Left lobe of liver (tissue), 2 donors: ENCODE measurements at places on chromosomes 6 and 20. TPM values are rescaled to one million over a fixed set of nuclear protein-coding genes. Genes with fewer than 3 reads are reported as not detected.

- DNase-seq, result no peak
These were observed 87.5 kb downstream of the TRERF1 start for GRCh38 chr6:42363926-42364849.

GRCh38 chr20:36847009-36847709 is 28.8 kb upstream of the TLDC2 start:
- DNase-seq, result no peak

DNA sequence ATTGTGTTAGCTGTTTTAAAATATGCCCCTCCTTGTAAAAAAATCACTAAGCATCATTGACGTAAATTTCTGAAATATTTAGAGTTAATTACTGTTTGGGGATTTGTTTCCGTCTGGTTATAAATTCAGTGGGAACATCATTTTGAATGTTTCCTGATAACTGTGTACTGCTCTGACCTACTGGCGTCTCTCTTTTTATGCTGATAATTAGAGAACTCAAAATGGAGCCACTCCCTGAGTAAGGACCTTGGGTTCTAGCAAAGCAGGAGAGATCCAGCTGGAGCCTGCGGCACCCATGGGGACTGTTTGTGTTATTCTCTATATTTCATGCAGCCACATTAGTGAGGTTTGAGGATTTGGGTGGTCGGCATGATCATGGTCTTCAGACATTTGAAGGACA is 124.9 kb downstream of the SOBP start:
- DNase-seq, result no peak

DNA sequence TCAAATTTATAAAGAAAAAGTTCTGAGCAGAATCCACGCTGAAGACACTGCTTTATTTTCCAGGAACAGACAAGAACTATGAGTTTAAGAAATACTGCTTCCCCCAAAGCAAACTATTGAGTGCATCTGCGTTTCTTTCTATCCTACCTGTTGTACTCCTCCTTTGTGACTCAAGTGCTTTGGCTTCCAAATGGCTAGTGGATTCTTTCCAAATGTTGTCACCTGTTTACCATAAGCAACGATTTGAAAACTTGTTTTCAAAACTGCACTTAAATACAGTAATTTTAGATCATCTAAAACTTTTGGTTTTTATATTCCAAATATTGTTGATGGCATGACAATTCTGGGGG is 9.5 kb downstream of the PXDC1 start:
- DNase-seq, result no peak

DNA sequence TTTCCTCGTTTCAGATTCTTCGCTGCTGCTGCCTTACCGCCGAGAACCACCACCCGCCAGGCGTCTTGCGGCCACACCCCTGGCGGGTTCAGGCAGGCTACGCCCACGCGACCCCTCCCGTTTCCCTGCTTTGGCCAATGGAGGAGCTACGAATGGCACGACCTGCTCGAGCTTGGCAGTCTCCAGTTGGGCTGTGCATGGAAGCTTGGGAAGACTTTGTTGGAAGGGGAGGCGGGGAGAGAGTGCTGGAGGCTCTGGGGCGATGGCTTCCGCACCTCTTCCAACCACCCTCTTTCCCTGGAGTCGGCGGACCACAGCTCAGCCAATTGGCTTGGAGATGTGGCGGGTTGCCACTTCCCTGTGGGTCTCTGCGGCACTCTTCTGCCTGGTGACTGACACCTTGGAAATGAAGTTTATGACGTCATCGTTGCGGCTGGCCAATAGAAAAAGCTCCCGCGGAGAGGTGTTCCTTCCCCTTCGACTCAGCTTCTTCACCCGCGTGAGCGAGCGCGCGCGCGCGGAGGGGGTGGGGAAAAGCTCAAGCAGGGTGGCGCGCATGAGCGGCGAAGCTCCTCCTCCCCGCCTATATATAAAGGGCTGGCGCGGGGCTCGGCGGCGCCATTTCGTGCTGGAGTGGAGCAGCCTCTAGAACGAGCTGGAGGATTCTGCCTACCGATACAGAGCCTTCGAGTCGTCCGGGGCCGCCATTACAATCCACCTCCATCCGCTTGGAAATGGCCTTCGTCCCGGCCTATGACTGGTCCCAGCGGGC is 3.4 kb downstream of the BRD2 start:
- peak; percentile 100 for DNase-seq

ITPR3 gene
- total RNA-seq, result 1.3 TPM

- DNase-seq, result no peak
These were observed 43.0 kb upstream of the HIVEP1 start for GRCh38 chr6:11969092-11969491.

GRCh38 chr6:14384175-14384949 is 266.8 kb downstream of the CD83 start:
- no peak for DNase-seq

LTB gene
- 1.7 TPM for total RNA-seq

GRCh38 chr6:95503568-95503967 is 73.8 kb upstream of the MANEA start:
- no peak for DNase-seq

GRCh38 chr6:41654151-41654697 is 16.0 kb downstream of the MDFI start:
- no peak for DNase-seq

MRPL18 gene
- 28.8 TPM for total RNA-seq

GRCh38 chr6:150352321-150353296 is 16.2 kb upstream of the IYD start:
- no peak for DNase-seq

MYMX gene
- total RNA-seq, result not detected

DNA sequence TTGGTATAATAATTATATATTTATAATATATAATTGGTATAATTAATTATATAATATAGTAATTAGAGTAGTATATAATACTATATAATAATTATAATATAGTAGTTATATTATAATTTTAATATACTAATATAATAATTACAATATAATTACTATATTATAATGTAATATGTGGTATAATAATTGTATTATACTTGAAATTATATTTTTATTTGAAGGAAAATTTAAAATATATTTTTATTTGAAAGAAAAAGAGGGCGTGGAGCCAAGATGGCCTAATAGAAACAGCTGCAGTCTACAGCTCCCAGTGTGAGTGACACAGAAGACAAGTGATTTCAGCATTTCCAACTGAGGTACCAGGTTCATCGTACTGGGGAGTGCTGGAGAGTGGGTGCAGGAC is 365.9 kb downstream of the MMUT start:
- no peak for DNase-seq

- DNase-seq, result no peak
These were observed 15.0 kb downstream of the FOXA2 start for GRCh38 chr20:22569353-22569752.

DNA sequence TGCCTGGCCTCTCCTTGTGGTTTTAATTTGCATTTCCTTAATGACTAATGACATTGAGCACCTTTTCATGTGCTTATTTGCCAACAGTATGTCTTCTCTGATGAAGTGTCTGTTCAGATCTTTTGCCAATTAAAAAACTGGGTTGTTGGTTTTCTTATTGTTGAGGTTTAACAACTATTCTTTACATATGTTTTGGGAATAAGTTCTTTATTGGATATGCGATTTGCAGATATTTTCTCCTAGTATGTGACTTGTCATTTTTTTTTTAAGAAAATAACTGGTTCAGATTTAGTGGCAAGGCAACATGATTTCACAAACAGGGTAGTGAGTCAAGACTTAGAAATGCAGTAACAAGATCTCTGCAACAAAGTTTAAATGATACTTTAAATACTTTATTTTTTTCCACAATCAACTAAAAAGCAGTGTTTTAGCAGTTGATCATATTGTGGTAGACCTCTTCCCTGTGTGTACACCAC is 67.8 kb downstream of the TIAM2 start:
- no peak for DNase-seq

DNA sequence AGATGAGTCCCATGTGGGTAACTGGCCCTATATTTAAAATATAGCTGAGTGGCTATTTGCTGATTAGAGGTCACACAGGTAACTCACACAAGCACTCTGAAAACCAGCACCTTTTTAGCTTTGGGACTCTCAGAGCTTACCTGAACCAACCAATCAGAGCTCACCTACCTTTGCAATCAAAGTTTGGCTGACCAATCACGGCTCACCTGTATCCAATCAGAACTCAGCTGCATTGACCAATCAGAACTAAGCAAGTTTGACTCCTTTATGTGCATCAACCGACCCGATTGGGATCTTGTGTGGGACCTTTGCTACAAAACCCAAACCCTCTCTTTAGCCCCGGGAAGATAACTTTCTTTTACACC is 106.8 kb upstream of the NXT1 start:
- no peak for DNase-seq

DNA sequence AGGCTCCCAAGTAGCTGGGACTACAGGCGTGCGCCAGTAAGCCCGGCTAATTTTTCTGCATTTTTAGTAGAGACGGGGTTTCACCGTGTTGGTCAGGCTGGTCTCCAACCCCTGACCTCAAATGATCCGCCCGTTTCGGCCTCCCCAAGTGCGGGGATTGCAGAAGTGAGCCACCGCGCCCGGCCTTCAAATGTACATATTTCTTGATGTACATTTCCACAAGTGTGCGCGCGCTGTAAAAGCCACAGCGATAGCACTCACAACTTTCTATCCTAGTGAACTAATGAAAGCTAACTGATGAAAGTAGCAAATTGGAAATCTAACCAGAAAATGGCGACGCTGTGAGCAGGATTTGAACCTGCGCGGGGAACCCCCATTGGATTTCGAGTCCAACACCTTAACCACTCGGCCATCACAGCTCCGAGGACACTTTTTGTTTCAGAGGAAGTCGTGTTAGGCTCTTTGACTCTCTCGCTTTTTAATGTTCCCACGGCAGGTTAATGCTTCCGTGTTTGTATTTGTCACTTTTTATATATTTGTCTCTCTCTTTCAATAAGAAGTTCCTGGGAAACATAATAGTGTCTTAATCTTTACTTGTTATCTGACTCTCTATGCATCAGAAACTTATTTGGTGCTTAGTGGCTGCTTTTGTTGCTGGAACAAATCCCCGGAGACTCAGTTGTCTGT is 199.4 kb upstream of the ZNF184 start:
- no peak for DNase-seq

DNA sequence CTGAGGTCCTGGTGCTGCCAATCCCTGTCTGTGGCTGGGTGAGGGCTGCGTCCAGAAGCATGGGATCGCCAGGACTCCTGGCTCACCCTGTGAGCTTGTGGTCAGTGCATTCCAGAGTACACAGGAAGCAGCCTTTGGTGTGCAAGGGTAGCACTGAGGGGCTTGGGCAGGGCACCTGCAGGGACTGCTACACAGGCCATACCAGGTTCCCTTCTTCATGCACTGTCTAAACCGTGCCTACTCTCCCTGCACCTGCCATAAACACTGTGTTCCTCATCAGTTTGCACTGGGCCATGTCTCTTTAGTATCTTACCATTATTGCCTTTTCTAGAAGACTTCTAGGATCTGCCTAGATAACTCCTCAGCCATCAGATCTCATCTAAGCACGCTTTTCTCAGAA is 72.8 kb upstream of the NKX2-2 start:
- no peak for DNase-seq

- no peak for DNase-seq
These were observed 183.5 kb downstream of the DST start for GRCh38 chr6:56459030-56459805.

- no peak for DNase-seq
These were observed 869 bp downstream of the COL21A1 start for GRCh38 chr6:56246541-56246880.

DNA sequence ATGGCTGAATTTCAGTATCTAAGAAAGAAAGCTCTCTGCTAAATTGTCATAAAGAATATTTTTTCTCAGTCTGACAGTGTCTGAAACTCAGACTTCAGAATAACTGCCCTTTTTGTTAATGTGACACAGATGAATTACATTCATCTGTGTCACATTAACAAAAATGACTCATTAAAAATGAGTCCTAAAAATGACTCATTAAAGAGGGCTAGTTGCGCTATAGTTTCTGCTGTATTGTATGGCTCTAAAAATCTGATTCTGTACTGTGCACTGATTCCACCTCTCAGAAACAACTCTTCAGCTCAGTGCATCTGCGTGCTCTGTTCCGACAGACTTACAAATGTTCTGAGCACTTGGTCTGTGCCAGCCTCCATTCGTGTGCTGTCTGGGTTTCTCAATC is 15.0 kb downstream of the RNF114 start:
- DNase-seq, result no peak

DNA sequence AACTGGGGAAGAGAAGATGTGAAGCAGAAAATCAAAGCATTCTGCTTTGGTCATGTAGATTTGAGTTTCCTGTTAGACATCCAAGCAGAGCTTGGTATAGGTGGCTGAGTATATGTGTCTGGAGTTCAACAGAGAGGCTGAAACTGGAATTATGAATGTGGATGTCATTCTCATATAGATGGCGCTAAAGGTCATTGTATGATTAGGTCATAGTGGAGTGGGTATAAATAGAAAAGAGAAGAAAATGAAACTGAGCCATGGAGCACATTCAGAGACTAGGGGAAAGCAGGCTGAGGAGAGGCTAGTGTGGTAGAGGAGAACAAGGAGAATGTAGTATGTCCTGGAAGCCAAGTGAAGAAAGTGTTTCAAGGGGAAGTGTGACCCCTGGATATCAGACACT is 295.6 kb upstream of the PLN start:
- no peak for DNase-seq

DNA sequence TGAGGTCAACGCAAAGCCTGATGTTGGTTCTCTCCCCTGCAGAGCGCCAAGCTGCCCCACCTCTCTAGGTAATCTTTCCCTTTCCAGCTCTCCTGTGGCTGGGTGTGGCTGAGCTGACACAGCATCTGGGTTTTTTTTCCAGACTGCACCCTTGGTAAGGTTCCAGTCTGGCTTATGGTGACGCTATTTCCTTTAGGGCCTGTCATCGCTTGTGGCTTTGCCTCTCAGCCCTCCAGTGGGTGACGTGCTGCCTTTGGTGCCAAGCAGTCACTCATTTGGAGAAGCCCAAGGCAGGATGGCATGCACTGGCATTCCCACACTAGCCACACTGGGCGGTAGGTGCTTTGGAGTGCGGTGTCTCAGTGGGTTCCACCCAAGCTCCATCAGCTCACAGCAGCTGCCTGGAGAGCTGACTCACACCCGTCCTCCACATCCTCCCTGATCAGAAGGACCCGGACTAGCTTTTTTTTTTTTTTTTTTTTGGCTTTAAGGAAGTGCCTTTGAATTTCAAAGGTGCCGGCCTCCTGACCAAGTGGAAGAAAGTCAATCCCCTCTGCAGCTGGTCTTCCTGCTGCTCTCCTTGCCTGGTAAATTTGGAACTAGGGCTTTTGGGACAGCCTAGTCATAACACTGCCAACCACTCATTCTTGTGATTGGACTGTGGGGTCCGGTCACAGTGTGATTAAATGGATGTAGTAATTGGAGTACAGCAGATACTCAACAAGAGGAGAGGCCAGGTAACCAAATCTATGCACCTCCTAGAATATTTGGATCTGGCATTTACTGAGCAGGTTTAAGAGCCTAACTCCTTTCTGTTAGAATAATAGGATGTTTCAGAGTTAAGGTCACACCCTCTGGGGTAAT is 153.6 kb downstream of the CD83 start:
- DNase-seq, result no peak

DNA sequence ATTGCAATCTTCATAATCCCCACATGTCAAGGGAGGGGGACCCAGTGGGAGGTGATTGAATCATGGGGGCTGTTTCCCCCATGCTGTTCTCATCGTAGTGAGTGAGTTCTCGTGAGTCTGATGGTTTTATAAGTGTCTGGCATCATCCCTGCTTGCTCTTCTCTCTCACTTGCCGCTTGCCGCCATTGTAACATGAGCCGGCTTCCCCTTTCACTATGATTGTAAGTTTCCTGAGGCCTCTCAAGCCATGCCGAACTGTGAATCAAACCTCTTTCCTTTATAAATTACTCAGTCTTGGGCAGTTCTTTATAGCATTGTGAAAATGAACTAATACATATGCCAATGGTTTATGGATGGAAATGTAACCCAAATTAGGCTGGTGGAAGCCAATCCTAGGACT is 109.4 kb upstream of the AKAP12 start:
- no peak for DNase-seq

GRCh38 chr6:15752820-15753219 is 90.0 kb upstream of the DTNBP1 start:
- DNase-seq, result no peak
